ENCODE measurements at places on chromosomes 3 and 15.

DNA sequence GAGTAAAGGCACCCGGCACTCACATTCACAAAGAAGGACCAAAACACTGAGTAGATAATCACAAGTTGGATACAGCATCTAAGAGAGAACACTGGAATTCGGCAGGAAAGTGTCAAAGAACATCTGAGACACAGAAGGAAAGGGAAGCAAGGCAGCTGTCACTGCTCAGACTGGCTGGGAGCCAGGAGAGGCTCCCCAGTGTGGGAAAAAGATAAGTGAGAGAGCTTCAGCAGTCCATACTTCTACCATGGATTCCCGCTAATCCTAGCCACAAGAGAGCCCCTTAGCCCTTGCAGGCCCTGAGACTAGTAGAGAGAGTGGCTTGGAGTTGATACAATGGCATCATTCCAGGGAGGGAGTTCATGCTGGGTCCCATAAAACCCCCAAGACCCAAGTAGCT lies 36.7 kb upstream of the CP start:
- DNase-seq = no peak

DNA sequence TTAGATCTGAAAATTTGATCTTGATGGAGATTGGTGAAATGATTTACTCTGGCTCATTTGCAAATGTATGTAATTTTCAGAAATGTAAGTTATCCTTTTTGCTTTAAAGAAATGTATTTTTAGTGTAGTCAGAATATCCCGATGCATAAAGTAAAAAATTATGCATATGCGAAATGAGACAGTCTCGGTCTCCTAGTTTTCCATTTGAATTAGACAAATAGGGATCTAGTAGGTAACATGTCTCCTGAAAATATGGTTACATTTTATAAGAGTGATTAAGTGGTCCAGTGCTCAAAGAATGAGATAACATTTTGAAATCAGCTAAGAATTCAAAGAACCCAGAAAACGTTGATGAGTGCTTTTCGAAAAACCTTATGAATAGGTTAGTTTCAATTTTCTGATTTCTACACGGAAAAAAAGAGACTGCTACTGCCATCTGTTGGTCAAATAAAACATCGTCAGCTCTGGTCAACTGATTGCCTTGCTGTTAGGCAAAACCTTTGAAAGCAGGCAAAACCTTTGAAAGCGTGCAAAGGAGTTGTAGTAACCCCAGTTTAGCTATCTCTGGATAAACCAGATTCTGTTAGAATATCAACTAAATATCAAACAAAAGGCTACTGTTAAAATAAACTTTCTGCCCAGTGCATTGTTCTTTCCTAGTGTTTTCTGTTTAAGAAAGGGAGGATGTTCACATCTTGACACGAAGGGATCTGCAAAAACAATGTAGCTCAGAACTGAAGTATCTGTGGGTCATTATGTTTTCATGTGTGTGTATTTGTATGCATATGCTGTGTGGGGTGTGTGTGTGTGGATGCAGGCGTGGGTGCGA lies 59.3 kb upstream of the CHMP2B start:
- no peak for DNase-seq

DNA sequence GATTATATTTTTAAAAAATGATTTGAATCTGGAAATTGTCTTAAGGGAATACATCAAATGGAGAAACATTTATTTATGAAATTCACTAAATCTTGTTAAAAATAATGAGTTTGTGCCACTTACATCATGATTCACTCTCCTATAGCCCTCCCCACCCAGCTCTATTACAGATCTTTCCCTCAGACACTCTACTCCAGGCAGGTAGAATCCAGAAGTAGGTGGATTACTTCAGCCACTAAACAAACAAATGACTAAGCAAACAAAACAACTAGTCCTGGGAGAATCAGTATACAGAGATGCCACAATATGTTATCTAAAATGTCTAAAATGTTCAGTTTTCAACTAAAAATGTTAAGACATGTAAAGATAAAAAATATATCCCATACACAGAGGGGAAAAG lies 608.1 kb upstream of the UBE2E2 start:
- DNase-seq = no peak

- no peak for DNase-seq
Observed at GRCh38 chr3:44981220-44981619, 5.2 kb downstream of the EXOSC7 start.

DNA sequence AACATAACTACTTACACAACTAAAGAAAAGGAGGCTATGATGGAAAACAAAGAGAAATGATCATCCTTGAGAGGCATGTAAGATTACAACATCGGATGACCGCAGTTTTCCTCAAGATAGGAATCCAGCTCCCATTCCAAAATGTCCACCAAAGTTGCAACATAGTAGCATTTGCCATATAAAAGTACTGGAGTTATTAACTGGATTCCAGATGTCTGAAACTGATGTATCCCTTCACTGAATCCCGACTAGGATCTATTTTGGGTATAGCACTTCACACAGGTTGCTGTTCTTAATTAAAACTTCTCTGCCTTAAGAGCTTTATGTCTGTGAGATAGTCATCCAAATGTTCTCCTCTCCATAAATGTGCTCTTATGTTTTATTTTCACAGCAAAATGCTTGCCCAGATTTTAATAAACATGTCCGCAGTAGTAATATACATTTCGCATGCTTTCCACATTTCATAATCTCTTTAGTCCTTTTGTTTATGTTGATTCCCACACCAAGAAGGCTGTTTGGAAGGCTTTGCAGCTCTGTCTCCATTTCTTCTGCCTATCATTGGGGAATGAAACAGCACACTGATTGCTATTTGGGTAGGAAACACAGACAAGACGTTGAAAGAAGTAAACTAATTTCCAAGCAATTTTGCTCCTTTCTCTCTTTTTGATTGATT lies 716.5 kb upstream of the CFAP20DC start:
- DNase-seq = no peak

- DNase-seq = no peak
Observed at GRCh38 chr15:49946681-49947080, 172.4 kb downstream of the ATP8B4 start.

DNA sequence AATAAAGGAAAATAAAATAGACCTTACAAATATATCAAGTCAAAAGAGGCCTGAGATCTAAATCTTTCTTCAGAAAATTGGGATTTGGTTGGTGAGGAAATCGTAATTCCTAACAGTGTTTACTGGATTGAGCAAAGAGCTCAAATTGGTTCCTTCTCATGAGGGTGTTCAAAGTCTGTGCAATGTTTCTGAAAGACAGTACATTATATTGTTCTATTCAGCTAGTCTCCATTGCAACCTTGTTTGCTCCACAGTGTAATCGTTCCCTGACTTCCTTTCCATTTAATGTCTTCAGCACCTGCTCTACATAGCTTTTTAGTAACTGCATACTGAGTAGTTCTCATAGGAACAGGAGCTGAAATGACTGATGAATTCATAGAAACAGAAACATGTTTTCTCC lies 326.8 kb downstream of the SUCLG2 start:
- DNase-seq = no peak

GRCh38 chr15:49428409-49429095 lies 5.5 kb downstream of the FGF7 start:
- DNase-seq = no peak

- DNase-seq = no peak
Observed at GRCh38 chr3:62367763-62368195, 5.6 kb downstream of the FEZF2 start.

DNA sequence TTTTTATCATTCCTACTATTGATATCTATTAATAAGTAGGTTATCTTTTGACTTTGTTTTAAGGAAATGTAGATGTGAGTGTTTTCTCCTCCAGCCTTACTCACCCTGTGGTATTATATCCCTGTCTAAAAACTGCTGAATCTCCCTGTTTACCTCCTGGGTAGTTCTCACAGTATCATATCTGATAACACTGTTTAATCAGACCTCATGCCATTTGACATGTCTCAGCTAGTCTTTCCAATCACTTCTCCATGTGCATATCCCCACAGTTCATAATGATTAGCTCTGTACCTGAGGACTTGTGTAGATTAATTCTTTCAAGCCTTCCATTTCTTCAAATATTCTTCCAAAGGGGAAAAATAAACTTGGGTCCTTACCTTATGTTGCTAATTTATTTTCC lies 30.7 kb downstream of the DUOX2 start:
- DNase-seq = no peak

DNA sequence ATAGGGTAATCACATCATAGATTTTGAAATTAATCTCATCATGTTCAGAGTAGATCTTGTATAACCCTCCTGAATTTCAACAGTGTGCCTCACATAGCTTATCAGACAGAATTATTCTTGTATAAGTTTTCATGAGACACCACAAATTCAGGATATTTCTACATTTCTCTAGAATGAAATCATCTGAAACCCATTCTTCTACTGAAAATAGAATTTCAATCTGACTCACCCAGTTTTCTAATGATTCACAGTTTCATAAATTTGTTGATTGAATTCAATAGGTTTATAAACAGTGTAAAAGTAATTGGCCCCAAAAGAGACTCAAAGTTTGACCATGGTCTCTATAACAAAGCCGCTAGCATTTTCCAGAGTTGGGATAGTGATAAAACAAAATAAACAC lies 1082.6 kb upstream of the EPHA6 start:
- DNase-seq = no peak

DNA sequence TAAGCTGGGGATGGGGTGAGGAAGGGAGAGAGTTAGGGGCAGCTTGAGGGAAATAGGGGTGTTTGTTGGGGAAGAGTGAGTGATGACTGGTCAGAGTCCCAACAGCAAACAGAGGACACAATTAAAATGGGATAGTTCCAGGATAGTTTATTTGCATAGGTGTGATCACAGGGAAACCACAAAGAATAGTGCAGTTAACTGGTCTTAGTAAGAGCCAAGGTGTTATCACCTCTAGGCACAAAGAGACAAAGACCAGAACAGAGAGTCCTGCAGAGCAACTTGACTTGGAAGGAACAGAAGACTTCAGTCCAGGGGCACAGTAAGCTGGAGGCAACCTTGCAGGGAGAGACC lies 42.1 kb upstream of the DLG1 start:
- DNase-seq = no peak

DNA sequence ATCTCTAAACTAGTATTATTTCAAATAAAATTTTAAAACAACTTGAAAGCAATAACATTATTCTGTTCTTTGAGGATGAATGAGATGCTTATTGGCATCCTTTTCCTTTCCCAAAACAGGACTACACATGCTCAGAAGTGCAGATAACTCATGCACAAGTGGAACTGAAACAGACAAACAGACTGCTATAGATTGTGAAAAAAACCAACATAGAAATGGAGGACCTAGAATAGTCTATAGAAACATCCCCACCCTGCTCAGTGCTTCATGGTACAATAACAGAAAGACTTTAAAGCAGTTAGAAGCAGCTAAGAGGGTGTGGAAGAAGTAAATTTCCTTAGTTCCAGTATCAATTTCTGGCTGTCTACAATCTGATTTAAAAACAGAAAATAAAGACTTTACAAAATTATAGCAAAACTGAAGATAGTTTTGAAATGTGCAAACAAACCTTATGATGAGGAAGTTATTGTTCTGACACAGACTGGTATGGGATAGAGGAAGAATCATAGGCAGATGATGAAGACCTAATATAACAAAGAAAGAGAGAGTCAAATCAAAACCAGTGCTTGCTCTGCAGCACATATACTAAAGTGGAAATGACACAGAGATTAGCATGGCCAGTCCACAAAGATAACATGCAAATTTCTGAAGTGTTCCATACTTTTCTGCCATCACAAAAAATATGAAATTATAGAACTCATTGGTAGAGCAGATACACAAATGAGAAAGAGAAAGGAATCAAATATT lies 1025.4 kb downstream of the SQOR start:
- no peak for DNase-seq

DNA sequence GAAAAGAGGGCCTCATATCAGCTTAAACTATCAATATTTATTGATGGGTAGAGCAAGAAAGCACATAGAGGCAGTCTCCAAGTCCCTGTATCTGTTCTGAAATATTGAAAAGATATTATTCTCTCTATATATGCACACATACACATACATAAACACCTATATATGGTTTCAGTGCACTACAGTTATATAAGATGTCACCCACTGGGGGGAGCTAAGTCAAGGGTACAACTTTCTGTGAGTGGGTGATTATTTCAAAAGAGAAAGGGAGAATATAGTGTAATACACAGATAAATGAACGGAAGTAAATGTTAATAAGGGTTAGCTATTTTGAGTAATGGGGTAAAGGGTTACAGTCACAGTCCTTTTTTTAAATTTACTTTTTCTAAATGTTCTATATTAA lies 8.8 kb downstream of the SNTN start:
- no peak for DNase-seq

DNA sequence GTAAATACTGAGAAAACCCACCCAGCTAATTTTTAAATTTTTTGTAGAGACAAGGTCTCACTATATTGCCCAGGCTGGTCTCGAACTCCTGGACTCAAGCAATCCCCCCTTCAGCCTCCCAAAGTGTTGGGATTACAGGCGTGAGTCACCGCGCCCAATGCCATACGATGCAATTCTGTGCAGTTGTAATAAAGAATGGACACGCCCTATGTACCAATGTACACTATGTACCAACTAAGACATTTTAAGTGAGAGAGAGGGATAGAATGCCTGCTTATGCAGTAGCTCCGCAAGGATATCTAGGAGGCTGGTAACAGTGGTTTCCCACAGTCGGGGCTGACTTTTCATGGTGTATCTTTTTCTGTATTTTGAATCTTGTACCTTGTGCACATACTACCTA lies 14.6 kb downstream of the ZNF710 start:
- DNase-seq = no peak

Measured in COR-L47 (cell line).